ENCODE measurements at places on chromosomes 6 and 20. TPM values are rescaled to one million over a fixed set of nuclear protein-coding genes. Genes with fewer than 3 reads are reported as not detected.
A peak's percentile ranks its signal among the peaks of the same experiment; 100 is the strongest.

- no peak for DNase-seq
Measured at GRCh38 chr6:164928728-164929407, 380.5 kb downstream of the C6orf118 start.

GRCh38 chr6:169157197-169158148 lies 96.2 kb downstream of the THBS2 start:
- no peak for DNase-seq

- no peak for DNase-seq
Measured at GRCh38 chr6:90314514-90314913, 17.9 kb upstream of the BACH2 start.

- DNase-seq = no peak
Measured at GRCh38 chr6:21845439-21846140, 252.0 kb downstream of the SOX4 start.

- DNase-seq = no peak
Measured at GRCh38 chr6:30142665-30143064, 6.7 kb downstream of the TRIM40 start.

- no peak for DNase-seq
Measured at GRCh38 chr6:2820415-2820814, 21.2 kb downstream of the SERPINB1 start.

- no peak for DNase-seq
Measured at GRCh38 chr20:59939879-59940128, 301 bp downstream of the PPP1R3D start.

DNA sequence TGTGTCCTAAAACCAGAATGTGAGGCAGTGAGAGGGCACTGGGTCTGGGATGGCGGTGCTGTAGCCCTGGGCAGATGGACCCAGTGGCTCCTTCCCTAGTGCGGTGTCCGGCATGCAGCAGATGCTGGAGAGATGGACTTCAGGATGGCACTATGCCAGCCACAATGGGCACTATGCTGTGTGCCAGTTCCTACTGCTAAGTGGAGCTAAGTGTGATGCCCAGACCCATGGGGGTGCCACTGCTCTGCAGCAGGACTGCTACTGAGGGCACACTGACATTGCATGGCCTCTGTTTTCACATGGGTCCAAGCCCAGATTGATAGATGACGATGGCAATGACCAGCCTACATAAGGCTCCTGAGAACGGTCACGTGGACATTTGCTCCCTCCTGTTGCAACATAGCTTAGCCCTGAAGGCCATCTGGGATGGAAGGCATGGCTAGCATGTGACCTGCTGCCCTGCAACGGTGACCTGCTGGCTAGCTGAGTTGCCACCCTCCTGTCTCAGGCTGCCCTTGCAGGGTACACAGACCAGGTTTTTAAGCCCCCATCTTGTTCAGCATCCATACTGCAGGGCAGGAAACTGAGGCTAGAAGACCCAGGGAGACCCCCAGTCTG lies 31.3 kb upstream of the KCNK16 start:
- DNase-seq = no peak

GRCh38 chr6:14828201-14828611 lies 417.7 kb upstream of the JARID2 start:
- DNase-seq = no peak

DNA sequence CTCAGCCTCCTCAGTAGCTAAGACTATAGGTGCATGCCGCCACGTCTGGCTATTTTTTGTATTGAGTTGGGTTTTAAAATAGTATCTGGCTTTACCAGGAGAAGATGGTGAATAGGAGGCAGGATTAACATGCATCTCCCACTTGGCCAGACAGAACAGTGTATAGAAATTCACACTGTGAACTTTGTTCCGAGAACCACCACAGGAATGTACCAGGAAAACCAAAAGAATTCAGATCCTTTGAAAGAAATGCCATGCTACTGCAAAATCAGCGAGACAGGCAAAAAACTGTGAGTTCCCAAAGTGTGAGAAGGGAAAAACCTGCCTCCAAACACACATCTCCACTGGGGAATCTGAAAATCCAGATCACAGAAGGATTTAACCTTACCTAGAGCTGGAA lies 327.6 kb downstream of the NKAIN2 start:
- DNase-seq = no peak

GRCh38 chr6:81786150-81786549 lies 33.7 kb upstream of the TENT5A start:
- DNase-seq = no peak

DNA sequence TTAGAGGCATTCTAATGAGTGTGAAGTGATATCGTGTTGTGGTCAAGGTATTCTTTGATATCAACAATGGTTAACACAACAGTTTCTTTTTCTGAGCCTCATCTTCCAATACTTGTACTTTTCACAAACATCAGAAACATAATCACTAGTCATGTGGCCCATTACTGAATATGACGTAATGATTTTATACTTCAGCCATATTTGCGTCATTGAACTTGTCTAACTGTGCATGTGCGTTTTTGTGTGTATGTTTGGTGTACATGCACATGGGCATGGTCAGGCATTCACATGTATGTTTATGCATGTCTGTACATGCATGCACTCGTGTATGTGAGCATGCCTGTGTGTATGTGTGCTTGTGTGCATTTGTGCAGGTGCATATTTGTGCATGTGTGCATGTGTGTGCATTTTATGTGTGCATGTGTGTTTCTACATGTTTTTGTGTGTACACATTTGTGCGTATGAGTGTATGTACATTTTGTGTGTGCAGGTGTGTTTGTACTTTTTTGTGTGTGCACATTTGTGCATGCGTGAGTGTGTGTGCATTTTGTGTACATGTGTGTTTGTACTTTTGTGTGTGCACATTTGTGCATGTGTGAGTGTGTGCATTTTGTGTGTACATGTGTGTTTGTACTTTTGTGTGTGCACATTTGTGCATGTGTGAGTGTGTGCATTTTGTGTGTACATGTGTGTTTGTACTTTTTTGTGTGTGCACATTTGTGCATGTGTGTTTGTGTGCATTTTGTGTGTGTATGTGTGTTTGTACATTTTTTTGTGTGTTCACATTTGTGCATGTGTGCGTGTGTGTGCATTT lies 29.4 kb downstream of the PRR18 start:
- no peak for DNase-seq

DNA sequence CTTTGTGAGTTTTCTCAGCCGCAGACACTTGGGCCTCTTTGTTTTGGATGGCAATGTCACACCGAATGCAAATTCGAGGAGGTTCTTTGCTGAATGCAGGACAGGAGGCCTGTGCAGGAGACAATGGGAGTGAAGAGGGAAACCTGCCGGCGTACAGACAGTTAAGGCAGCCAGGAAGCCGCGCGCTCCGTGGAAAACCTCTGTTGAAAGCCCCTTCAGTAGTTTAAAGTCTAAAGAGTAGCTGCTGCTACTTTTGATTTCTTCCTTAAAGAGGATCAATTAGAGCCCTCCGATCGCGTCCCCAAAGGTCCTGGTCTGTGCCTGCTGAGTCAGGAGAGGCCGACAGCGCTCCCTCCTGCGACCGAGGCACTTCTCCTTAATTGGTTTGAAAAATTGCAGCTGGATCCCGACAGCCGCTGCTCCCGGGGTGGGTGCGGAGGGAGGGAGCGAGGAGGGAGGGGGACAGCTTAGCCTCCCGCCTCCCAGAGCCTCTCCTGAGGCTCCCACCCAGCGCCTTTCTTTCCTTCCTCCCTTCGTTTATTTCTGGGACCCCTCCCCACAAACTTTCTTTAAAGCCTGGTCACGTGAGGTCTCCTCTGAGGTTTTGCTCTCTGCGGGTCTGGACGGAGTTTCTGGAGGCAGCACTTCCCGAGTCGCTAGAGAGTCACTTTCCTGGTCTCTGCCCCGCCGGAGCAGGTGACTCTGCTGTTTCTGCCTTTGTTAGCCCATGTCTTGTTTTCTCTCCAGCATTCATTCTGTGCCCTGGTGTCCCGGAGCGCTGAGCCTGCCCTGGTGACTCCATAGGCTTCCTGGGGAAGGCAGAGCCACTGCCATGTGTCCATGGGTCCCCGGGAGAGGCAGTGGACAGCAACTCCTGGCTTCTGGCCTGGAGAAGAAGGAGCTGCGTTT lies 22.3 kb upstream of the RPP40 start:
- DNase-seq = peak; percentile 29

DNA sequence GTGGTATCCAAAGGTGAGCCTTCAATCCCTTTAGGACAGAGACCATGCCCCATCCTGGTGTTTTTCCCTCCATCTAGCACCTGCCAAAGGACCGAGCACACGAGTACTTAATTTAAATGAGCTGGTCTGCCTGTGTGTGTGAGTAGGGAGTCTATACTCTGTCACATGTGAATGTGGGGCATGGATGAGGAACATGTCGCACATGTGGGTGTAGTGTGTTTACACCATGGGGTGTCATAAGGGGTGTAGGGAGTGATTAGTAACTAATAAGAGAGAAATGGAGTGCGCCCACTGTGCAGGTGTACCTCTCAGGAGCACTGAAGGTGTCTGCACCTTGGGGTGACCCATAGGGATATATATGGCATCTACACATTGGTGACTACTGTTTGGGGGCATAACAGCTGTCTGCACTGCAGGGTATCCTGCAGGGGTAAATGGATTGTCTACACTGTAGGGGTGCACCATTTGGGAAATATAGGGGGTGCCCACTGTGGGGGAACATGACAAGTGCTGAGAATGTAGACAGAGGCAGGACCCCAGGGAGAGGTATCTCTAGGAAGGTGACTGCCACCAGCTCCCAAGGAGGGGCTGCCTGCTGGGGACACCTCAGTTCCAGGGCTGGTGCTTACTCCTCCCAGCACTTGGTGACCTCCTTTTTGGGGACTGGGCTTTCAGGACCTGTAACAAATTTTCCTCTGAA lies 53.5 kb downstream of the EBF4 start:
- DNase-seq = no peak

- no peak for DNase-seq
Measured at GRCh38 chr6:75368864-75369402, 84.3 kb upstream of the TMEM30A start.

DNA sequence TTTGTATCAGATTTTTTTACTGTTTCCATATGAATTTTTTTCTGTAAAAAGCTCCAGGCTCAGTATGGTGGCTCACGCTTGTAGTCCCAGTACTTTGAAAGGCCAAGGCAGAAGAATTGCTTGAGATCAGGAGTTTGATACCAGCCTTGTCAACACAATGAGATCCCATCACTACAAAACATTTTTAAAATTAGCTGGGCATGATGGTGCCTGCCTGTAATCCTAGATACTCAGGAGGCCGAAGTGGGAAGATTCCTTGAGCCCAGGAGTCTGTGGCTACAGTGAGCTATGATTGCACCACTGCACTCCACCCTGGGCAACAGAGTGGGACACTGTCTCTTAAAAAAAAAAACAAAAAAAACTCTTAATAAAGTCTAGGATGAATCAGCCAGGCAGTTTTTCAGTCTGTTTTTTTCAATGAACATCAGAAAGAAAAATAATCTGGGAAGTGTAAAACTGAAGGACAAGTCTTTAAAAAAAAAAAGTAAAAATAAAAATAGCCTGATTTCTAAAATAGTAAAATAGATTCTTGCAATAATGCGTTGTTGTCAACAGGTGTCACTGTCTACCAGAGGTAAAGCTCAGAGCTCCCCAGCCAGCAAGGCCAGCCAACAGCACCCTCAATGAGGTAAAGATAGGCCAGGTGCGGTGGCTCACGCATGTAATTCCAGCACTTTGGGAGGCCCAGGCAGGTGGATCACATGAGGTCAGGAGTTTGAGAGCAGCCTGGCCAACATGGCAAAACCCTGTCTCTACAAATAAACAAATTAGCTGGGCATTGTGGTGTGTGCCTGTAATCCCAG lies 9.3 kb upstream of the ATG5 start:
- peak; percentile 71 for DNase-seq

DNA sequence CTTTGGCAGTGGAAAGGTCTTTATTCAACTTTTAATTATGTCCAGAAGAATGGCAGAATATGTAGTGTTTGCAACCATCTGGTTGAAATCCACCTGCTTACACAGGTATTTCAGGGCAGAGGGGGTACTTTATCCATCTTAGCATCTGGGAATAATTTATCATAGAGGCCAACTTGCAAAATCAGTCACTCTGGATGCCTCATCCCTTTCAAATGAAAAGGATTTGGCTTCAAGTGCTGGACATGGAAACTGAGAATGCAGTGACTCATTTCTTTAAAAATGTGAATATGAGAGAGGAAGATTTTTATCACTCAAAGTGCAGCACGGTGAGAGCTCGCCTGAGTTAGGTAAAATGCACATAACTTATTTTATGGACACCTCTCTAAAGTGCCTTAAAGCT lies 758.3 kb downstream of the KIF16B start:
- DNase-seq = no peak

GRCh38 chr20:47358039-47358671 lies 1.7 kb upstream of the ZMYND8 start:
- DNase-seq = no peak

DNA sequence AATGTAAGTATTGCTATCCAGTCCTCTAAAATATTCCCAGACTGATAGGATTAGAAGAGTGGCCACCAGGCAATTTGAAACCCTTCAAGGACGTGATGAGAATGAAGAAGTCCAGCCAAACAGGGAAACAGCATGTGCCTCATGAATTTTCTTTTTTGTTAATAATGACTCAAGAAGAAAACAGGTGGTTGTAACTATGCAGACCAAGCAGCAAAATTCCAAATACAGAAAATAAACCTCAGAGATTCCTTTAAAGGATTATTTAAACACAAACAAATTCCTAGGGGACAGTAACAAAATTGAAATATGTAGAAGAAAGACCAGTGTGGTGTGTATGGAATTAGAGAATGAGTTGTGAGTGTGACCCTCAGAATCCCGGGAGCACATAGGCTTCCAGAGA lies 239.2 kb downstream of the KCNQ5 start:
- no peak for DNase-seq

Gene TRIM10
- 0.11 TPM for total RNA-seq

Gene CFB
- total RNA-seq = 0.96 TPM

Gene RPL10A
- 1,952 TPM for total RNA-seq

Gene SLC52A3
- not detected for total RNA-seq

Gene ZNF311
- total RNA-seq = 1.0 TPM

Gene C6orf58
- total RNA-seq = not detected

Gene NMBR
- not detected for total RNA-seq

Gene STMN3
- 17.6 TPM for total RNA-seq

Gene SPDEF
- 0.18 TPM for total RNA-seq

Gene CGA
- total RNA-seq = not detected

Gene BMP2
- not detected for total RNA-seq

Data from activated CD4-positive, alpha-beta T cell treated with anti-CD3 and anti-CD28 coated beads for 36 hours (primary cell).